ENCODE measurements at places on chromosomes 11 and 22.

- no peak for DNase-seq
These were observed 689 bp upstream of the SART1 start for GRCh38 chr11:65960824-65961266.

- DNase-seq: no peak
These were observed 53.9 kb downstream of the GGTLC2 start for GRCh38 chr22:22698263-22698750.

- no peak for DNase-seq
These were observed at the start of gene PHF21B for GRCh38 chr22:45009606-45010531. TSS of gene PHF21B (minus strand) at chr22:45010005. CDS start at chr22:45009549, 456 bp downstream.

GRCh38 chr11:2740275-2740940, 40.6 kb upstream of the KCNQ1OT1 start:
- no peak for DNase-seq

DNA sequence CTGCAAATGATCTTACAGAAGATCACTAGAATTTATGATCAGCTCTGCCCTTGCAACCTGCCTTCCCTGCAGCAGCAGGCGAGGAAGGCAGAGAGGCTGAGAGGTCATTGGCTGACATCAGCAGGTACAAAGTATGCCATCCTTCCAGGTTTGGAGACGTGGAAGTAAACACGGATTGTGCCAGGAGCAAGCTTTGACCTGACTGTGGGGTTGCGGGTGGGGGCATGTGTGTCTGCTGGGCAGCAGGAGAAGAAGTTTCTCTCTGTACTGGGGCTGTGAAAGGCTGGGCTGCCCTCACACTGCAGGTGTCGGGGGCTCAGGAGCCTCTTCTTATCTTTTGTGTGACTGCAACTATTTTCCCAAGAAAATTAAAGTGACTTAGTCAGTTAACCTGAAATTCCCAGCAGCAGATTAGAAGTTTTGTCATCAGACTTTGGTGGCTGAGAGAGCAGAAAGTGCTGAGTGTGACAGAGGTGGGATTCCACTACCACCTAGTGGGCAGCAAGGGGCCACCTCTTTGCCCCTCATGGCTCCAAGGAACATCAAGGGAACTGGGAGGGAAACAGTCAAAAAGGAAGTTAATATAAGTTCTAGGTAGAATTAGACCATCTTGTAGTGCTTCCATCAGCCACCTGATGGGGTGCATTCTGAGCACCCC, 565.9 kb downstream of the ETS1 start:
- no peak for DNase-seq

- DNase-seq: no peak
These were observed 246.8 kb upstream of the KIRREL3 start for GRCh38 chr11:127247261-127247851.

- DNase-seq: no peak
These were observed 14.2 kb downstream of the DTX4 start for GRCh38 chr11:59186130-59186594.

GRCh38 chr11:65151331-65151899, 17.1 kb upstream of the SYVN1 start:
- DNase-seq: no peak

- no peak for DNase-seq
These were observed 64.8 kb downstream of the CACNG2 start for GRCh38 chr22:36638747-36639146.

DNA sequence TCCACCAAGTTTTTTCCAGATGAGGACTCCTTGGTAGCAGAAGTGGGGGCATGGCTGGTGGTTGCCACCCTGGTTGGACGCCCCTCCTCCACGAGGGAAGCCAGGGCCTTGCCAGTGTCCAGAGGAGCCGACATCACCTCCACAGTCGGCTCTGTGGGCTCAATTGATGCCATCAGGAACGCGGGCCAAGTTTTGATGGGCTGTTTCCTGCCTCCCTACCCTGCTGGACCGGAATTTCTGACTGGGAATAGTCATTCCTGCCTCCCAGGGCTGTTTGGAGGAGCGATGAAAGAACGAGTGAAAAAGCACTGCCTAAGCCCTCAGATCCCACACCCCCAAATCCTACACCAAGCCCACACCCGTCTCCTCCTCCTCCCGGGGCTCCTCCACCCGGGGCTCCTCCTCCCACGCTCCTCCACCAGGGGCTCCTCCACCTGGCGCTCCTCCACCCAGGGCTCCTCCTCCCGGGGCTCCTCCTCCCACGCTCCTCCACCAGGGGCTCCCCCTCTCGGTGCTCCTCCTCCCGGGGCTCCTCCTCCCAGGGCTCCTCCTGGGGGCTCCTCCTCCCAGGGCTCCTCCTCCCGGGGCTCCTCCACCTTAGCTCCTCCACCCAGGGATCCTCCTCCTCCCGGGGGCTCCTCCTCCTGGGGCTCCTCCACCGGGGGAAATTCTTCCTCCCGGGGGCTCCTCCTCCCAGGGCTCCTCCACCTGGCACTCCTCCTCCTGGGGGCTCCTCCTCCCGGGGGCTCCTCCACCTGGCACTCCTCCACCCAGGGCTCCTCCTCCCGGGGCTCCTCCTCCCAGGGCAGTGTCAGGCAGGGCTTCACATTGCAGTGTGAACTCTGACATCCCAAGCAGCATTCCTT, 10.0 kb upstream of the PRR5 start:
- DNase-seq: no peak

DNA sequence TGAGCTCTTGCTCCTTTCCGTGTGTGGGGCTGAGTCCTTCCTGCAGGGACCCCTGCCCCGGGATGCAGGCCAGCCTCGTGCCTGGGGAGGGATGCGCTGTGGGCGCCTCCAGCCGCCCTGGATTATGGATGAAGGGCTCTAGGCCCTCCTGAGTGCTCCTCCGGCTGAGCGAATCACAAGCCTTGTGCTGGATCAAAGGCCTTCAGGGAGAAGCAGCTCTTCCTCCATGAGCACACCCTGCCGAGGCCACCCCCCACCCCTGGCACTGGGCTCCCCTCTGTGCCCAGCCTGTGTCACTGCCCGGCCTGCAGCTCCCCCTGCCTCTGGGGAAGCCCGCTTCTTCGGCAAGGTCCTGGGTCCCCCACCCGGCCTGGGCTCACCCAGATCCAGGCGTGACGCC, 43.8 kb downstream of the BRSK2 start:
- no peak for DNase-seq

- DNase-seq: no peak
These were observed 27.3 kb upstream of the L3MBTL2 start for GRCh38 chr22:41177622-41178424.

- no peak for DNase-seq
These were observed 129.0 kb downstream of the TEAD1 start for GRCh38 chr11:12803086-12803826.

DNA sequence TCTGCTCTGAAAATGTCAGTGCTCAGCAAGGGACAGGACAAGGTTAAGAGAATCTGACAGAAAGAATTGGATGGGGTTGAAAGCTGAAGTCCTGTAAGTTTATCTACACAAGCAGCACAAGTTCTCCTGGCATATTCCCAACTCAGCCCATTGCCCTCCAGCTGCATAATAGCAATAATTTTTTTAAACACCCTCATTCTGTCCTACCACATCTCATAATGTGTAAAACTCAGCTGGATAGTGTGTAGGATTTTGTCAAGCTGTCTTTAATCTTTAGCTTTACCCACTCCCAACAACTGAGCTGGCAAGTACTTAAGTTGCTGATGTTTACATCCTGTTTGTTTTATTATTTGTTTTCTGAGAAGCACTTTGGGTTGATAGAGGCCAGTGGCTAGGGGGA, 158.9 kb downstream of the CADM1 start:
- no peak for DNase-seq

GRCh38 chr11:3969613-3970012, 114.1 kb downstream of the STIM1 start:
- no peak for DNase-seq

DNA sequence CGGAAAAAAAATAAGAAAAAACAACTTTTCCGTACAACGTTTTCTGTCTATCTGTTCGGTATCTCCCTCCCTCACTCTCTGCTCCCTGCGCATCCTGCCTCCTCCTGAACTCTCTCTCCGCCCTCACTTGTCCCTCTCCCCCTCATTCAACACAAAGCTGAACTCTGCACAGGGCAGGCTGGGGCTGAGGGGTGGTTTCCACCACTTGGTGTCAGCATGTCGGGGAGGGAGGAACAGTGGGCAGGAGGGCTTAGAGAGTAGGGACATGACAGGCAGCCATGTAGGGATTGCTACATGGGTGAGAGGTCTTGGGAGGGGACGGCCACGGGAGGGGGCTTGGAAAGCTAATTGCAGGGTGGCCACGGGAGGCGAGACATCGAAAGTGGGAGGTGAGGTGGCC, 17.6 kb downstream of the SLC22A12 start:
- no peak for DNase-seq

DNA sequence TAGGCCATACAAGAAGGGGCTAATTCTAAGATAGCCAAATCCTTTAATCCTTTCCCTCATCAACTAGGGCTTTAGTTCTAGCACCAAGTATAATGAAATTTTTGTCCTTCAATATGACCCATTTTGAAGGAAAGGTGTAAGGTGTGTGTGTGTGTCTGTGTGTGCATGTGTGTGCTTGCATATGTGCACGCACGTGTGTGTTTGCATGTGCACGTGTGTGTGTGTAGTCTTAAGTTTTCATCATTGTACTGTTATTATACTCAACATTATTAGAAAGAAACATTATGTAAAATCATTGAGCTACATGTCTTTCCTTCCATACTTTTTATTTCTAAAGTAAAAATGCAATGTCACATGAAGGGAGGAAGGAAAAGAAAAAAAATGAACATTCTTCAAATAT, 547.7 kb downstream of the FAM181B start:
- no peak for DNase-seq

DNA sequence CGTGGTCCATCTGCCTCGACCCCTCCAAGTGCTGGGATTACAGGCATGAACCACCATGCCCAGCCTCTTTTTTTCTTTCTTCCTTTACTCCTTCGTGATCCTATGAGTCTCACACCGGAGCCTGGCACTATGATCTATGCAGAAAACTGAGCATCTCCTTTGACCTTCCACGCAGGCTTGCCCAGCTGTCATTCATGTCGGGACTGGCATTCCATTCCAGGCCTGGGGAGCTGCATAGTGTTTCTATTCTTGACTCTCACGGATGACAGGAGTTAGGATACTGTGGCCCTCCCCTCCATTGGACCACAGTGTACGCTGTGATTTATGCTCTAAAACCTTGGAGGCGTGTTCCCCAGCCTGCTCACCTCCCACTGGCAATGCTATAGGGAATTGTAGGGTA, 611.8 kb downstream of the BRD1 start:
- no peak for DNase-seq

- no peak for DNase-seq
These were observed 41.4 kb downstream of the DKK3 start for GRCh38 chr11:11966826-11967668.

GRCh38 chr11:83042964-83043711, 28.6 kb downstream of the RAB30 start:
- DNase-seq: no peak

DNA sequence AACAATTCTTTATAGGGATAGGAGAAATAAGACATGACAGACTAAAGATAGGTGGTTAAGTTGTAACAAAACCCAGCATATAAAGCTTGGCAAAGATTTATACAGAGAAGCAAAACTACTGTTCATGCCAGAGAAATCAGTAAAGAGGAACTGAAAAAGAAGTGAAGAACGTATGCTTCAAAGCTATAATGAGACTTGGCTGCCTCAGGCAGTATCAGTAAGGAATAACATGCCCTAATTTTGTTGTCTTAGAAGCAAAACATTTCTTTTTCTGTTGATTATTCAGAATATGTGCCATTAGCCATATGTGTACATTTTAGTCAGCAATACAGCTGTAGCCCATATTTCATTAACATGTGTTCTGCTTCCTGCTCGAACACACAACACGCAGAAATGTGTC, 403.2 kb downstream of the NELL1 start:
- no peak for DNase-seq

- no peak for DNase-seq
These were observed 55.3 kb upstream of the BMAL1 start for GRCh38 chr11:13222285-13222684.

DNA sequence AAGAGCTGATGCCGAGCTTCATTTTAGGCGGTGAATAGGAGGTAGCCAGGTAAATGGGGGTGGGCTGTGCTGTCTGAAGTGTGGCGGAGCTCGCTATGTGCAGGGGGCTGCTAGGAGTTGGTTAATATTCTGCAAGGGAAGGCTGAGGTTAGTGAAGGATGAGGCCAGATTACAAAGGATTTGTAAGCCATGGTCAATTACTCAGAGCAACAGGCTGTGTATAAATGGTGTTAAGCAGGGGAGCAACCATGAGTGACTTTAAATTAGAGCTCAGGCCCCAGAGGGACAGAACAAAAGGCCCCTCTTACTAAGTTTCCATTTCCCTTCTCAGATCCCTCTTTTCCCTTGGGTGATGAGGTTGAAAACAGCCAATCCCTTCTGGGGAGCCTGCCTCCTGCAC, 7.3 kb upstream of the MCAM start:
- DNase-seq: no peak

DNA sequence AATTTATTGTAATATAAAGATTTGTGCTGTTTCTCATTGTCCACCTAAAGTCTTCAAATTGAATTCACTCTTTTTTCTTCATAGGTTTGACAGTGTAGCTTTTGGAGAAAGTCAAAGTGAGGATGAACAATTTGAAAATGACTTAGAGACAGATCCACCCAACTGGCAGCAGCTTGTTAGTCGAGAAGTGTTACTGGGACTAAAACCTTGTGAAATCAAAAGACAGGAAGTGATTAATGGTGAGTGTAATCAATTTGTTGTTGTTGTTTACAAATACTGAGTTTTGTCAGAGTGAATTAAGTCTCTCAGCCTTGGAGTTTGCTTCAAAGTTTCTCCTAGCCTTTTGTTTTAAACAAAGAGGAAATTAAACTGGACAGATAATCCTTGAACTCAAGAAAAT, 53.6 kb upstream of the GRIK4 start:
- no peak for DNase-seq

DNA sequence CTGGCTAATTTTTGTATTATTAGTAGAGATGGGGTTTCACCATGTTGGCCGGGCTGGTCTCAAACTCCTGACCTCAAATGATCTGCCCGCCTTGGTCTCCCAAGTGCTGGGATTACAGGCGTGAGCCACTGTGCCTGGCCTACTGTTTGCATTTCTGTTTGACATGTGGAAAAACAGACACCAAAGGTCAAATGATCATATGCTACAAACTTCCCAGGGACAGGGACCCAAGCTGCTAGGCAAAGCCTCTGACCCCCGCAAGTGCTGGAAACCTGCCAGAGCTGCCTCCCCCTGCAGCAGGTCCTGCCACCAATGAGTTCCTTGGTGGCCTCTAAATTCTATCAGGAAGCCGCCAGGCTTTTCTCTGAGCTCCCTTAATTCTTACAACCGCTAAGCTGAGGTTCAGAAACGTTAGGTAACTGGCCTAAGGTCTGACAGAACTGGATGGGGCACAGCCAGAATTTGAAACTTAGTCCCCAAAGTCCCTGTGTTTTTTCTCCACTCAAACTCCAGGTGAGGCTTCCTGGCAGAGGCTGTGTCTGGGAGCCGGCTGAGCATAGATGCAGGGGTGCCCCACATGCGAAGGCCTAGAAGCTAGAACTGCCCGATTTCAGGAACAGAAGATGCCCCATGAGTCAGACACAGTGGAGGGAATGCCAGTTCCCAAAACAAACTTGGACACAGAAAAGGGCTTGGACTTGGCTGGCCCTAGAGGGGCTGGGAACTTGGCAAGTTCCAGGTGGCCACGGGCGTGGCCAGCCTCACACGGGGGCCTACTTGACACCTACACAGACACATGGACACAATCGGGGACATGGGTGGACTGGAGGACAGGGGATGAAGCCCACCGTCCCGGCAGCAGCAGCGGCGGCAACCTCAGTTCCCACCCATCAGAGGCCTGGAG, 7.4 kb downstream of the CSNK1E start:
- DNase-seq: no peak

Data from fibroblast of the conjunctiva (primary cell).